ENCODE measurements at places on chromosomes 4 and X.

DNA sequence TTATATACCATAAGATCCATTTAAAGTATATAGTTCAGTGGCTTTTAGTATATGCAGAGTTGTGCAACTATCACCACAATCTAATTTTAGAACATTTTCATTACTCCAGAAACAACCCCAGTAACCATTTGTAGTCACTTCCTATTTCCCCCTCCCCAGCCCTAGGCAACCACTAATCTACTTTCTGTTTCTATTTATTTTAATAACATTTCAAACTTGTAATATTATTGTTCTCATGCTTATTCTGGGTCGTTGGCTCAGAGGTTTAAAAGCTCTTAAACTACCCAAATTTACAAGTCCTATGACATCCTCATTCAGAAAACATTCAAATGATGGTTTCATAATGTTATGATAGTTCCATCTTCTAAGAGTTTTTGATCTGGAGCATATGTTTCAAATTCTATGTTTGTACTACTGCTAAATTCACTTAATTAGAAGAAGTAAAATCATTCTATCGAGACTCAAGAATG lies 18.4 kb downstream of the XIAP start:
- H3K36me3 ChIP-seq = peaks cover 7% of the 10 kb centered on the region
- no peak for DNase-seq
- H3K27ac ChIP-seq = no peak overlapping the region
- peaks cover 28% of the 10 kb centered on the region for H3K4me1 ChIP-seq
- H3K27me3 ChIP-seq = no peaks in the 10 kb centered on the region

DNA sequence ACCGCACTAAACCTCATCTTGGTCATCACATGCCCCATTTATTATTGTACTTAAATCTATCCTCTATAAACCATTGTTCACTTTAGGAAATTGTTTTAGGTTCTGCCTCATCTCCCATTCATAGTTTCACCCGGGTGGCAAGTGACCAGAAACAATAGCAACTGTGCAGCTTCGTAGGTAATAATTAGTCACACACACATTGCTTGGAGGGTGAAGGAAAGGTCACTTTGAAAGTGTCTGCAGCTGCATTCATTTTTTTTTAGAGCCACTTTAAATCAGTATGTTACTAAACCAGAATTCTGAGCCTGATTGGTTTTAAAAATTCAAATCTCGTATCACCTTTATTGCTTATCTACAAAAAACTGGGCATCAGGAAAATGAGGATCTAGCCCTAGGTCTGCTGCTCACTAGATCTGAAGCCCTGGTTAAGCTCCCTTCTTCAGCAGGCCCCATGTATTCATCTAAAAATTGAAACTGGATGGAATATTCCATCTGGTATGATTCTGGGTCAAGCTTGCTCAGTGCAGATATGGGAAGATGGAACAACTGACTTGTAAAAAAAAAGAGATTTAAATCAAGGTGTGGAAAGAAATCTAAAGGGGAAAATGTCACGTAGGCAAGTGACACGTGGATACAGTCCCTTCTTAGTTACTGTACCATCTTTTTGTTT lies 62.4 kb downstream of the LIMCH1 start:
- H3K27me3 ChIP-seq = peaks cover 6% of the 10 kb centered on the region
- no peaks in the 10 kb centered on the region for H3K36me3 ChIP-seq
- no peaks in the 10 kb centered on the region for H3K4me1 ChIP-seq
- no peak overlapping the region for H3K27ac ChIP-seq

GRCh38 chr4:145168581-145169187 lies 11.7 kb downstream of the OTUD4 start:
- H3K27ac ChIP-seq = peak overlapping the region; percentile 24
- peaks cover 28% of the 10 kb centered on the region for H3K4me1 ChIP-seq
- no peak overlapping the region for H3K4me3 ChIP-seq
- H3K27me3 ChIP-seq = no peaks in the 10 kb centered on the region
- H3K36me3 ChIP-seq = peaks cover 45% of the 10 kb centered on the region

- H3K36me3 ChIP-seq = no peaks in the 10 kb centered on the region
- no peak overlapping the region for H3K27ac ChIP-seq
- no peak overlapping the region for H3K4me3 ChIP-seq
- H3K27me3 ChIP-seq = no peaks in the 10 kb centered on the region
- no peak for DNase-seq
Measured at GRCh38 chrX:127568691-127569090, 483.5 kb downstream of the ACTRT1 start.

- peak; percentile 16 for DNase-seq
- no peaks in the 10 kb centered on the region for H3K27me3 ChIP-seq
- H3K4me1 ChIP-seq = peaks cover 14% of the 10 kb centered on the region
- peak within 1 kb of the TSS; percentile 3 for H3K27ac ChIP-seq
- H3K4me3 ChIP-seq = no peak within 1 kb of the TSS
Measured at GRCh38 chr4:74308215-74308614, at the start of gene EPGN. Gene EPGN (plus strand): TSS chr4:74308470. CDS start chr4:74308534, 64 bp downstream.

- H3K36me3 ChIP-seq = no peaks in the 10 kb centered on the region
- no peak for DNase-seq
- no peaks in the 10 kb centered on the region for H3K4me1 ChIP-seq
- H3K4me3 ChIP-seq = no peak overlapping the region
- peaks cover 4% of the 10 kb centered on the region for H3K27me3 ChIP-seq
Measured at GRCh38 chr4:5963611-5964010, 54.6 kb downstream of the C4orf50 start.

GRCh38 chr4:183700407-183700806 lies 41.3 kb downstream of the TRAPPC11 start:
- no peak overlapping the region for H3K4me3 ChIP-seq
- H3K27ac ChIP-seq = no peak overlapping the region
- DNase-seq = no peak
- H3K27me3 ChIP-seq = no peaks in the 10 kb centered on the region
- no peaks in the 10 kb centered on the region for H3K4me1 ChIP-seq

DNA sequence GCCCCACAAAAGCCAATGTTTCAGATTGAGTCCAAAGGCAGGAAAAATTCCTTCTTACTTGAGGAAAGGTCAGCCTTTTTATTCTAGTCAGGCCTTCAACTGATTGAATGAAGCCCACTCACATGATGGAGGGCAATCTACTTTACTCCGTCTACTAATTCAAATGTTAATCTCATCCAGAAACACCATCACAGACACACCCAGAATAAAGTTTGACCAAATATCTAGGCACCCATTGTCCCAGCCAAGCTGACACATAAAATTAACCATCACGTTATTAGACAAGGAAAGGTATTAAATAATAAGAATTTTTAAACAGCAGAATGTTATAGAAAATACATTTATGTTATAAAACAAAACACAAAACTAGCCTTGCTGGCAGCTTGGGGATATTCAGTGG lies 32.9 kb upstream of the SMIM10L2A start:
- no peaks in the 10 kb centered on the region for H3K27me3 ChIP-seq
- H3K4me3 ChIP-seq = no peak overlapping the region
- H3K4me1 ChIP-seq = peaks cover 21% of the 10 kb centered on the region
- H3K36me3 ChIP-seq = no peaks in the 10 kb centered on the region

DNA sequence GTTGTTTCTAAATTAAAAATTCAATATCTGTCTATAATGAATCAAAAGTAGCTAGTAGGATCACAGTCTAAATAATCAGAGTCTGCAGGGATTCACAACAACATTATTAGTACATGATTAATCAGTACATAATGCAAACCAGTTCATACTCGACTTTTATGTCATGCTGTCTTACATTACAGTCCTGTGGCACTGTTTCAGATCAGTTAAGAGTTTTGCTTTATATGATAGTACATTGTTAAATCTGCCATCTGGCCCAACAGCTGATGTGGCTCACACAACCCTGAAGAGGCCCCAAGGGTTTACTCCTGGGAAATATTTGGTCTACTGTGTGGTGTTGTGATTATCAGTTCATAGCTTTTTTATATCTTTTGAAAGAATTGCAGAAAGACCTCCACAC lies 247.1 kb upstream of the ETNPPL start:
- H3K4me1 ChIP-seq = peaks cover 5% of the 10 kb centered on the region
- DNase-seq = no peak
- no peaks in the 10 kb centered on the region for H3K36me3 ChIP-seq
- no peaks in the 10 kb centered on the region for H3K27me3 ChIP-seq
- no peak overlapping the region for H3K27ac ChIP-seq
- H3K4me3 ChIP-seq = no peak overlapping the region

DNA sequence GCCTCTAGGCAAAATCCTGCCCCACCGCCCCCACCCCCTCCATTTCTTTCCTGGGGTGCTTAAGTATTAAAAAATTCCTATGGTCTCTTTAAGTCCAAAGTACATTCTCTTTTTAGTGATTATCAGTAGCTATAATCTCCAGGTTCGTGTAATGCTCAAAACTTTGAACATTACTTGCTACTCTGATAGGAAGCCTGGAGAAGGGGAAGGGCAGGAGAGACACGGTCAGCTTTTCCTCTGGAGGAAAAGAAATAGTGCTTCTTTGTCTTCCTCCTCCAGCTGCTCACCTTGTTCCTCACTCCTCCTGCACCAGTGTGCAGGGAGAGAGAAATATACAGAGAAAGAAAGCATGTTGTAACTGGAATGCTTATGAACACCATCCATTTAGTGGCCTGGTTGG lies 80.4 kb downstream of the PPP1R2C start:
- no peaks in the 10 kb centered on the region for H3K27me3 ChIP-seq
- no peak overlapping the region for H3K27ac ChIP-seq
- H3K4me3 ChIP-seq = no peak overlapping the region

- peaks cover 44% of the 10 kb centered on the region for H3K27me3 ChIP-seq
- H3K4me1 ChIP-seq = peaks cover 2% of the 10 kb centered on the region
- H3K36me3 ChIP-seq = peaks cover 4% of the 10 kb centered on the region
- H3K4me3 ChIP-seq = no peak within 1 kb of the TSS
Measured at GRCh38 chr4:61200187-61200915, at the start of gene ADGRL3. Gene ADGRL3 (plus strand): TSS chr4:61200326.

DNA sequence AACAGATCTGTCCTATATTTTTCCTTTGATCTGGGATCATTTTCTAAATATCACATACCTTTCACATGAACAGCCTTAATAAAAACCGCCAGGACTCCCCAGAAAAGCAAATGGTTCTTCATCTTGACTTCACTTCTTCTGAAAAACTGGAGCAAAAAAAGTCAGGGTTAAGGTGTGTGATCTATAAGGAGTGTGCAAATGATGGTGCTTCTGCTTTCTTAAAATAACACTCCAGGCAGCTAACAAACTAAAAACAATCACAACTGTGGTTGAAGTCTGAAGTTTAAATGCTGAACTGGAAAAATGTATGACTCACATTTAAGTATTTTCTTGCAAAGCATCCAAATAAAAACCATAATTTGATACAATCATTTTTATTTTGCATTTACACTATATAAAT lies at the start of gene JCHAIN:
TSS of gene JCHAIN (minus strand) at position 140 of the 400 bp plus-strand sequence. CDS start at position 122, 18 bp downstream.
- H3K27ac ChIP-seq = no peak within 1 kb of the TSS
- H3K4me3 ChIP-seq = no peak within 1 kb of the TSS
- H3K36me3 ChIP-seq = no peaks in the 10 kb centered on the region
- no peaks in the 10 kb centered on the region for H3K27me3 ChIP-seq

Measured in activated CD4-positive, alpha-beta T cell treated with anti-CD3 and anti-CD28 coated beads for 36 hours (primary cell).